Stimulated activated CD8-positive, alpha-beta memory T cell treated with anti-CD3 and anti-CD28 coated beads, Interleukin-4, amount 100 ng/mL, for 1 hour (primary cell): ENCODE measurements at places on chromosomes 5 and 9.

DNA sequence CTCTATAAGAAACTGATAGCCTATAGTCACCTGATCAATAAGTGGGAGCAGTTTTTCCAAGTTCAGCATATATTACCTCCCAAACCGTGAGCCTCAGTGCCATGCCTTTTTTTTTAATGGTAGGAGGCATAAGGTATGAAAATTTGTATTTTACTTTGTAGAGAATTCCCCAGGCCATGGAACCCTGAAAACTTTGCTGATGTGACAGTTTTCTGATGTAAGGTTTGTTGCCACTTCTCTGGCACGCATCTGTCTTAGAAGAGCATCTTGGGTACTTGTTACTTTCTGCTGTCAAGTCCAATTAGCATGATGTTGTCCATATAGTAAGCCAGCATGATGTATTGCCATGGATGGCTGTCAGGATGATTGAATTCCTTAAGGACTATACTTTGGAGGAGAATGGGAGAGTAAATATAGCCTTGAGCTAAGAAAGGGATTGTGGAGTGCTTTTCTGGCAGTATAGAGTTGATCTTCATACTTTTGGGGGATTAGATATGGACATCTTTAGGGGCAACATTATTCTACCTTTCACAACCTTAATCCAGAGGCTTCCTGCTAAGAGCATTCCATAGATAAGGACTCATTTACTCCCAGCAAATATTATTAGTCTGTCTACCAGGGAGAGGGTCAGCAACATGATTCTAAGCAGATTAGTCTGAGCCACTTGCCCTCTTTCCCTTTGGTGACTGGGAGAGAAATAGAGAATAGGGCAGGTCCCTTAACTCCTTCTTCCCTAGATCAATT, 389.6 kb downstream of the YTHDC2 start:
- no peak for DNase-seq

DNA sequence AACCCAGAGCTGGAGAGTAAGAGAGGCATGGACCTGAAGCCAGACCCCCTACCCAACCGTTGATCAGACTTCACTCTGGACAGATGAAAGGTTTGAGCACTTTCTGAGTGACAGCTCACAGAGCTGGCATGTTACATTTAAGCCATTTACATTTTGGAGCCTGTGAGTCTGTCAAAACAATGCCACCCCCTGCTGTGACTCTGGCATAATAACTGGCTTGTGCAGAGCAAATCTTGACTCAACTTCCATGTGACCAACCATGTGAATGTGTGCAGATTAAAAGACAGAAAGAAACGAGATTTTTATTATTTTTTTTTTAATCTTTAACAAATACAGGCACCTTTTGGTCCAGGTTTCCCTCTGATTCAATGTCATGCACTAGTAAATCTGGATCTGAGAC, 48.5 kb downstream of the MFAP3 start:
- DNase-seq, result no peak

- no peak for DNase-seq
Measured at GRCh38 chr5:145511351-145511750, 323.8 kb downstream of the PRELID2 start.

DNA sequence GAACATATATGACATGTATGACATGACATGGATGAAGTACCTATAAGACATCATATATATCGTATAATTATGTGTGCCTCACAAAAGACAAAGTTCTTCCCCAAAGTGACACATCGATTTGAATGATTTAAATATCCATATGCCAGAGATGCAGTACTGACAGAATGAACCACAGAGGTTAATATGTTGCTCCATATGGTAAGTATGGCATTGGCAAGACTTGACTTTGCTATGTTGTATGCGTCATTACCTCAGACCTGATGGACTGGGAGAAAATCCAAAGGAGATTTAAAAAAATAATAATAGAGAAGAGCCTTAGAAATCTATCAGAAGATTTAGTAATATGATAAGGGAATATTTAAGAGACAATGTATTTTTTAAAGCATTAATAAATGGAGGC, 263.2 kb downstream of the PJA2 start:
- no peak for DNase-seq

DNA sequence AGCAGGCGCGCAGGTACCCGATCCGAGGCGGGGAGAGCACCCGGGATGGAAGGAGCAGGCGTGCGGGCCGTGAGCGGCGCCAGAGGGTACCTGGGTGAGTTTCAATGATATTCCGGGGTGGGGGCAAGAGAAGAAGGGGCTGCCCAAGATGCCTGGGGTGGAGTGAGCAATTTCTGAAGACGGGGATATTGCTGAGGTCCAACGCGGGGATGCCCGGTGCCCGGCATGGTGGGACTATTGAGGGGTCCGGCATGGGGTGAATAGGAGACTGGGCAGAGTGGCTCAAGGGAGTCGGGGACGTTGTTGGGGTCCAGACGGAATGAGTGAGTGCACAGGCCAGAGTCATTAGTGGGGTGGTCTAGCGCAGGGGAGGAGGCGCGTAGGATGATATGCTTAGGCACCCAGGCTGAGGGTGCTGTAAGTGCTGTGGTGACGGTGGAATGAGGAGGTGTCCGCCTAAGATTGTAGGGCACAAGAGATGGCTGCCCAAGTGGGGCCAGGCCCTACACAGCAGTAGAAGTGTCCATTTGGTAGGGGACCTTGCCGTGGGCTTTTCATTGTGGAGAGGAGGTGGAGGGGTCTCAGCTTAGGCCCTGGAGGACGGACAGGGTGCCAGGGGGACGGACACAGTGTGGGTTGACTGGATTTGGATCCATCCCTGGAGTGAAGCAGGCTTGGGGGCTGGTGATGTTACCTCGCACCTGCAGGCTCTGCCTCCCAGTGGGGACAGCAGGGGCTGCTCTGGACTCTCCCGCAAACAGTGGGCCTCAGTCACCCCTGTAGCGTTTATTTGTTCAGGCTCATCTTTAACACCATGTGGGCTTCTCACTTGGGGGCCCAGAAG, 719 bp downstream of the MIGA2 start:
- DNase-seq, result no peak

DNA sequence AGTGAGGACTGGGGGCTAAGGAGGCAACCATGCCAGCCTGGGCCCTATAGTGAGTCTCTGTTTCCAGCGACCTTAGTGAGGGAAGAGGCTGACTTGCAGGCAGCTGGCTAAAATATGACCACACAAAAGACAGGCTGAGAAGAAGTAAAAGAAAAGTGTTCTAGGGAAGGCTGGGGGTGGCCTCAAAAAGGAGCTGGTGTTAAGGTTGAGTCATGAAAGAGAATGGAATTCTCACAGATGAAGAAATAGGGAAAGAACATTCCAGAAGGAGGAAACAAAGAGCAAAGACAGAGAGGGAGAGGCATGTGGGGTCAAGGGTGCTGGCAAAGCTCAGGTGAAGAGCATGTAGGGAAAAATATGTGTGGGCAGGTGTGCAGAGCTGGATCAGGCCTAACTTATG, 302.7 kb upstream of the RFX3 start:
- DNase-seq, result no peak

DNA sequence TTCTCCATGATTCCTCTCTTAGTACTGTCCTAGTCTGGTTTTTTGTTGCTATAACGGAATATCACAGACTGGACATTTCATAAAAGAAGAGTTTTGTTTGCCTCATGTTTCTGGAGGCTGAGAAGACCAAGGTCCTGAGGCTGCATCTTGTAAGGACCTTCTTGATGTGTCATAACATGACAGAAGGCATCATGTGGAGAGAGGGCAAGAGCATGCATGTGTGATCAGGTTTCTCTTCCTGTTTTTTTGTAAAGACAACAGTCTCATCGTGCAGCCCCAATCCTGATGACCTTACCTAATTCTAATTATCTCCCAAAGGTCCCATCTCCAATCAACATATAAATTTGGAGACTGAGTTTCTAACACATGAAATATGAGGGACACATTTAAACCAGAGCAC, 108.4 kb downstream of the MSX2 start:
- no peak for DNase-seq

GRCh38 chr5:176550275-176550831, 1.2 kb downstream of the CDHR2 start:
- DNase-seq, result no peak

GRCh38 chr5:106121972-106122605, 1548.6 kb downstream of the EFNA5 start:
- DNase-seq, result no peak

GRCh38 chr9:75797085-75797580, 93.3 kb upstream of the PCSK5 start:
- DNase-seq, result no peak
